ENCODE measurements at places on chromosomes 2 and 18.
A peak's percentile ranks its signal among the peaks of the same experiment; 100 is the strongest.

- DNase-seq: no peak
Measured at GRCh38 chr18:47990981-47991380, 60.5 kb upstream of the SMAD2 start.

GRCh38 chr2:207515671-207516070 lies 14.1 kb upstream of the CREB1 start:
- no peak for DNase-seq

DNA sequence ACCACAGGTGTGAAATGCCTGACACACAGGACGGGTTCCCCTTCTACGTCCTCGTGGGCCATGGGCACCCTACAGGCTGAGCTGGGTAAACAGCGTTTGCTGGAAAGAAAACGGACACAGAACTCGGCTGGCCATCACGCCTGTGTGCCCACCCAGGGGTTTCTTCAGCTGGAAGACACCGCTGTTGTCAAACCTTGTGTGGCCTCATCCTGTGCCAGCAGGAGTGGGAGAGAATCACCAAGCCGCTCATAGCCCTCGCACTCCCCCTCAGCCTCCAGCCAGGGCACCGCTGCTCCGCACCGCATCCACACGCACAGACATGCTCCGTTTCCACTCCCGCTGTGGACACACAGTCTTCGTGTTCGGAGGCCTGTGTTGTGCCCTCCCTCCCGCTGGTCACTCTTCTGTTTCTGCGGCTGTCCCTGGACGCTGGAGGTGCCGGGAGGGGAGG lies 161.4 kb downstream of the PXDN start:
- DNase-seq: no peak

- DNase-seq: no peak
Measured at GRCh38 chr2:104914509-104914908, 60.6 kb downstream of the POU3F3 start.

DNA sequence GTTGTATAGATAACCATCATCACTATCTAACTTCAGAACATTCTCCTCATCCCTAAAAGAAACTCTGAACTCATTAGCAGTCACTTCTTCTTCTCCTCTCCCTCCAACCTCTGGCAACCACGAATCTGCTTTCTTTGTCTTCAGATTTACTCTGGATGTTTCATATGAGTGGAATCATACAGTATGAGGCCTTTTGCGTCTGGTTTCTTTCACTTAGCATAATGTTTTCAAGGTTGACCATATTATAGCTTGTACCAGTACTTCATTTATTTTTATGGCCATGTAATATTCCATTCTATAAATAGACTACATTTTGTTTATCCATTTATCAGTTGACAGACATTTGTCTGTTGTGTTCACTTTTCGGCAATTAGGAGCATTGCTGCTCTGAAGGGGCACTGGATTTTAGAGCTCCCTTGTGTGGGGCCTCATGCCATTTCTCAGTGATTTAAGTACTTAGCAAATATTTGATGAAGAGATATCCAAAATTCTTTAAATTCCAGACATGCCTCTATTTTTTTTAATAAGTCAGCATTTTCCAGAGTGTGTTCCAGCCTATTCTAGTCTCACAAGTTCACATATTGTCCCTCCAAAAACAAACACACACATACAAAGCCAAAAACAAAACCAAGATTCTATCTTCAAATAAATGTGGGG lies 22.5 kb upstream of the MAP3K20 start:
- no peak for DNase-seq

- DNase-seq: peak; percentile 35
Measured at GRCh38 chr2:134460583-134460998, 206.7 kb downstream of the MGAT5 start.

- DNase-seq: no peak
Measured at GRCh38 chr2:31666878-31667277, 86.1 kb upstream of the SRD5A2 start.

DNA sequence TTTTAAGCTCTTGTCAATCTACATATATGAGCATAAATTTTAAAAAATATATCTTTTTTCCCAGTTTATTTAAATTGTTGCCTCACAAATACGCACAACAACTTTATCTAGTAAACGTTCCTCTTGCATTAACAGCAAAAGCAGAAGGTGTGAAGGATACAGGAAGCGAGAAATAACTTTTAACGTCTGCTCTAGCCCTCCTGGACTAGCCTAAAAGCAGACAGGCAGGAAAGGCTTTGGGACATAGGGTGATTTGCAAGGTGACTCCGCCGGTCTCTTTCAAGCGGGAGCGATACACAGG lies 434 bp upstream of the DUSP19 start:
- DNase-seq: peak; percentile 6

DNA sequence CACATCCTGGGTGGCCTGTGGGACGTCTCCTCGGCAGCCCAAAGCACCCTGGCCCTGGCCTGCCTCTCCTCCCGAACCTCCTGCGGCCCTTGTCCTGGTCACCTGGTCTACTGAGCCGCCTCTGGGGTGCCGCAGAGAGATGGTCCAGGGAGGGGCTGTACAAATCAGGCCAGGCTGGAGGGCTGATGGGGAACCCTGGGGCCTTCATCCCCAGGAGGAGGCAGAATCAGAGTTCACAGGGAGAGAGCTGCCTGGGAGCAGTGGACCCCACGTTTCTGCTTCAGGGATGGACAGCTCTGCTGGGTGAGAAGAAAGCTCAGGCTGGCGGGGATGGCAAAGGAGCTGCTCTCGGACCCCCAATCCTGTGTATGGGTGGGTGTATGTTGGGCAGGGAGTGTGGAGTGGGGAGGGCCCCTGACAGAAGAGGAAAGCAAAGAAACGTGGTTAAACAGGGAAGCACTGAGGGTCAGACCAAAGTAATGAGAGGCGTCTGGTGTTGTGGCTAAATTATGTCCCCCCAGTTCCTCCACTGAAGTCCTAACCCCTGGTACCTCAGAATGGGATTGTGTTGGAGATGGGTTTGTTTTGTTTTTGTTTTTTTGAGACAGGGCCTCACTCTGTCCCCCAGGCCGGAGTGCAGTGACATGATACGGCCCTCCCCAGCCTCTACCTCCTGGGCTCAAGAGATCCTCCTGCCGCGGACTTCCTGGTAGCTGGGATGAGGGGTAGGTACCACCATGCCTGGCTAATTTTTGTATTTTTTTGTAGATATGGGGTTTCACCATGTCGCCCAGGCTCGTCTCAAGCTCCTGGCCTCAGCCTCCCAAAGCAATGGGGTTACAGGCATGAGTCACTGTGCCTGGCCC lies 73.4 kb upstream of the SMAD7 start:
- no peak for DNase-seq

DNA sequence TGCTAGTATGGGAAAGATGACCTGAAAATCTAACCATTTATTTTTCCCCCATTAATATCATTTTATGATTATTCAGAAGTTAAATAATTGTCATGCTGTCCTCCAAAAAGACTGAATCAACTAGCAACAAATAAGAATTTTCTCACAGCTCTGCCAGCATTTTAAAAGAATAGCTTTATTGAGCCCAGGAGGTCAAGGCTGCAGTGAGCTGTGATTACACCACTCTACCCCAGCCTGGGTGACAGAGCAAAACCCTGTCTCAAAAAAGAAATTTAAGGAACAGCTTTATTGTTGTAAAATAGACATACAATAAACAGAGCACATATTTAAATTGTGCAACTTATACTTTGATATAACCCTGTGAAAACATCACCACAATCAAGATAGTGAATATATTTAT lies 24.8 kb upstream of the IL1A start:
- DNase-seq: no peak

GRCh38 chr2:55239656-55240222 lies 7.3 kb downstream of the RPS27A start:
- no peak for DNase-seq

- DNase-seq: no peak
Measured at GRCh38 chr2:236856848-236857235, 228.8 kb upstream of the COPS8 start.

DNA sequence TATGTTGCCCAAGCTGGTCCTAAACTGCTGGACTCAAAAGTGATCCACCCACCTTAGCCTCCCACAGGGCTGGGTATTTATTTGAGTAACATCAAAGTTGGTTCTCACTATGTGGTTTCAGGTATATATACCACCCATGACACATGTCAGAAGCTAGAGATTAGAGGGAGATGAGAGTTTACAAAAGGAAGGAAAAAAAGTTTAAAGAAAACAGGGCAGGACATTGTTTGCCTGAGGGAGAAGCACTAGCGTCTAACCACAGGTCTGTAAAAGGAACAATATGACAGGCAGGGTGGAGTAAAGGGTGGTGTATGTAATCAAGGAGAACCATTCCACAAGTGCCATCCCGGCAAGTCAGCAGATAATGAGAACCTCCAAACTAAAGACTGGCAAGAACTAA lies 8.5 kb downstream of the CEP76 start:
- no peak for DNase-seq

GRCh38 chr2:239190921-239191885 lies 209.6 kb downstream of the HDAC4 start:
- DNase-seq: no peak

- no peak for DNase-seq
Measured at GRCh38 chr18:48293954-48294898, 115.0 kb downstream of the ZBTB7C start.

DNA sequence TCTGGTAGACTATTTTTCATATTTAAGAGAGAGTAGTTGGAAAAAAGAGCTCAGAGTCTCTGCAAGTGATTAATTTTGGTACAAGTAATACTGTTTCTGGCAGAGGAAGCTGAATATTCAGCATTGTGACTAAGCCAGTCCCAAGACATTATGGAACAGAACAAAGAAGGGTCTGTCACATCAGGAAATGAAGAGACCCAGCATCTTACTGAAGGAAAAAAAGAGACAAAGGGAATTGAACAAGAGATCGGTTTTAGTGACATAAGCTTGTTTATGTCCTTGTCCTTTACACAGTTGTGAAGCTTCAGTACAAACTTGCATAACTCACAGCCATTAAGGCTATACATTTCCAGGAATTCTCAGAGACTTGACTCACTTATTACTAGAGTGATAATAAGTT lies 568.5 kb upstream of the SLC8A1 start:
- DNase-seq: no peak

GRCh38 chr2:9768388-9768787 lies 74.9 kb upstream of the TAF1B start:
- DNase-seq: no peak

GRCh38 chr2:106969777-106970176 lies 83.8 kb upstream of the ST6GAL2 start:
- DNase-seq: no peak

- no peak for DNase-seq
Measured at GRCh38 chr2:186862869-186863709, 14.1 kb upstream of the ZSWIM2 start.

DNA sequence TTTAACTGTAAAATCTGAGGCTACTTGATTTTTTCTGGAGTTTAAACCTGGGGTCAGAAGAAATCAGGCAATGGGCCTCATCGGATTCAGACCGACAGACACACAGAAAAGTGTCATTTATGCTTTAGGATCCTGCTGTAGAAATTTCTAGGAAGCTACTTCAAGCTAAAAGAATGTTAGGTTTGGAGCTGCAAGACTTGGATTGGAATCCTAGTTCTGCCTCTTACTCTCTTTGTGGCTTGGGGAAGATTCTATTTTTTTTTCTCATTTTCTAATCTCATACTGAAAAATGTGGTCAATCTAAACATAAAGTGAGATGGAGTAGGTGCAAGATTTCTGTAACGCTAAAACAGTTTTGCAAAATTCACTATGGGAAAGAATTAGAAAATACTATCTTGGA lies 48.8 kb upstream of the KCNE4 start:
- no peak for DNase-seq

DNA sequence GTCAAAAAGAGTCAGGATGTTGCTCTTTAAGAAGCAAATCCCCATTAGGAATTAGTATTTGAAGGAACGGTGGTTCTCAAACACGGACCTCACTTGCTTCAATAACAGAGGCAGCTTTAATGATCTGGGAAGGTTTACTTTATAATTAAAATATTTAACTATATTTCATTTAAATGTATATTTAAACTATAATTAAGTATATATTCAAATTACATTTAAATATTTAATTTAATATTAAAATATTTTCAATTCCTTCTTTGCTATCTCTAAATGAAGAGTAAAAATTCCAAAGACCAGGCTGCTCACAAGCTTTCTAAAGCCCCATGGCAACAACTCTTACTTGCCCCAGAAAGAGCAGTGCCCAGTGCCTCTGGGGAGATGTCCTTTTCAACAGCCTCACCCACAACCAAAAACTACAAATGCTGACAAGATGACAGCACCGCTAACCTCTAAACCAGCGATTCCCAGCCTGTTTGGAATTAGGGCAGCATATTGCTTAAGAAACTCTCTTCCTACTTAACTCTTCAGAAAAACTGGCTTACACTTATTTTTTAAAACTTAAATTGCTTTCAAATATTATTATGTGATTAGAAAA lies 62.9 kb upstream of the POU3F3 start:
- no peak for DNase-seq

- peak; percentile 47 for DNase-seq
Measured at GRCh38 chr2:219352448-219353023, 20.0 kb upstream of the RESP18 start.

- DNase-seq: no peak
Measured at GRCh38 chr2:86243950-86244733, 44.9 kb downstream of the MRPL35 start.

DNA sequence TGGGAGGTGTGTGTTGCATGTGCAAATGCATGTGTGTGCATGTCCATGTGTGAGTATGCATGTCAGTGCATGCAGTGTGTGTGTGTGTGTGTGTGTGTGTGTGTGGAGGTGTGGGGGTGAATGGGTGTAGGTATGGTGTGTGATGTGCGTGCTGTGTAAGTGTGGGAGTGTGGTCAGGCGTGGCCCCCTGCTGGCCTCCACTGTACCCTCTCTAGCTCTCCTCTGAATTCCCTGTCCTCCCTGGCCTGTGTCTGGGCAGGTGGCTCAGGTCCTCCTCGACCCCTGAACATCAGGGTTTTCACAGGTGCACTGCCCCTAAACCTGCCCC lies 230.2 kb downstream of the CELF4 start:
- no peak for DNase-seq

- DNase-seq: no peak
Measured at GRCh38 chr2:11056614-11057013, 98.7 kb upstream of the SLC66A3 start.

DNA sequence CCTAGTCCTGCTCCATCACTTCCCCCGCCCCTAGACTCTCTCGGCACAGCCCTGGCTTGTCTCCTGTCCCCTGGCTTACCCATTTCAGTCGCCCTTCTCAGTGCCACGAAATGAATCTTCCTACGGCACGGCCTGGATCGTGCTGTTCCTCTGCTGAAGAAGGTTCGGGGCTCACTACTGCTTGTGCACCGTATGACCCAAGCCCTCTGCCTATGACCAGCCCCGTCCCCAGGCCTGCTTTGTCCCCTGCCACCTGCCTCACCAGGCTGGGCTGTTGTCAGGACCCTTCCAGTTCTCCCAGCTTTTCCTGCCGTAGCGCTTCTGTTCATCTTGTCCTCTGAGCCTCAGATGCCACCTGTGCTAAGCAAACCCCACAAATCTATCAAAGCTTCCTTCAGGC lies 13.9 kb downstream of the CHMP1B start:
- no peak for DNase-seq

DNA sequence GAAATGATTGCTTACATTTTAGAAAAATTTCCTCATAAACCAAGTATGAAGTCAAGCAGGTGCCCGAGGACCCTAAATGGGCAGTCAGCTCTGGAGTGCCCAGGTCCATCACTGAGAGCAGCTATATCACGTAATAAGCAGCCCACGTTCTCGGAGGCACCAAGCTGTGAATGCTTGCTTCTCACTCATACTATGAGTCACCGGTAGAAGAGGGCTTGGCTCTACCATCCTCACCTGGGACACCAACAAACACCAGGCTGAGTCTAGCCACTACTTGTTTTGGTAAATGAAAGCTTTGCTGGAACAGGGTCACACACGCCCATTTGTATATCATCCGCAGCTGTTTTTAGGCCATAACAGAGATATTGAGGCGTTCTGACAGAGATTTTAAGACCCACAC lies 207.5 kb downstream of the SEPTIN10 start:
- DNase-seq: no peak
